RCC 7860 (cell line): ENCODE measurements at places on chromosomes 13 and 19.
A peak's percentile ranks its signal among the peaks of the same experiment; 100 is the strongest.

DNA sequence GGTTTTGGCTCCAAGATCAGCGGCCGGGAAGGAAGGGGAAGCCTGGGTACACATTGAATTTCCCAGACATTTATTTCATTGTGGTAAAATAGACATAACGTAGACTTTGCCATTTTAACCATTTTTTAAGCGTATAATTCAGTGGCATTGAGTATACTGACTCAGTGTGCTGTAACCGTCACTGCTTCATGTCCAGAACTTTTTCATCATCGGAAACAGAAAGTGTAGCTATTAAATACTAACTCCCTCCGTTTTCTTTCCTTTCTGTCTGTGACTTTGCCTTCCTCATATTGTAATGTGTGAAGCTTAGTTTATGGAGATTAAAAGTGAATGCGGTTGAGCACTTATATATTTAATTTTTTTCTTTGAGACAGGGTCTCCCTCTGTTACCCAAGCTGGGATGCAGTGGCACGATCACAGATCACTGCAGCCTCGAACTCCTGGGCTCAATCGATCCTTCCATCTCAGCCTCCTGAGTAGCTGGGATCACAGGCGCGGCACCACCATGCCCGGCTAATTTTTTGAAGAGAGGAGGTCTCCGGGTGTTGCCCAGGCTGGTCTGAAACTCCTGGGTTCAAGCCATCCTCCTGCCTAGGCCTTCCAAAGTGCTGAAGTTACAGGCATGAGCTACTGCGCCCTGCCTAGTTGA lies 1.4 kb downstream of the HNRNPM start:
- DNase-seq, result no peak

GRCh38 chr13:94369972-94370436 lies 109.5 kb downstream of the DCT start:
- DNase-seq, result no peak

GRCh38 chr19:43755256-43755801 lies 567 bp upstream of the SMG9 start:
- peak; percentile 7 for DNase-seq

GRCh38 chr19:2289714-2290435 lies 7.9 kb upstream of the PEAK3 start:
- no peak for DNase-seq

GRCh38 chr13:44819772-44820171 lies 169.5 kb downstream of the NUFIP1 start:
- DNase-seq, result no peak
